Mesothelial cell of epicardium (in vitro differentiated cells): ENCODE measurements at places on chromosomes 4 and X.
A peak's percentile ranks its signal among the peaks of the same experiment; 100 is the strongest.

GRCh38 chrX:65999029-65999562 lies 40.8 kb downstream of the VSIG4 start:
- no peak for DNase-seq

- DNase-seq = no peak
Measured at GRCh38 chr4:142373610-142374009, 472.5 kb downstream of the INPP4B start.

DNA sequence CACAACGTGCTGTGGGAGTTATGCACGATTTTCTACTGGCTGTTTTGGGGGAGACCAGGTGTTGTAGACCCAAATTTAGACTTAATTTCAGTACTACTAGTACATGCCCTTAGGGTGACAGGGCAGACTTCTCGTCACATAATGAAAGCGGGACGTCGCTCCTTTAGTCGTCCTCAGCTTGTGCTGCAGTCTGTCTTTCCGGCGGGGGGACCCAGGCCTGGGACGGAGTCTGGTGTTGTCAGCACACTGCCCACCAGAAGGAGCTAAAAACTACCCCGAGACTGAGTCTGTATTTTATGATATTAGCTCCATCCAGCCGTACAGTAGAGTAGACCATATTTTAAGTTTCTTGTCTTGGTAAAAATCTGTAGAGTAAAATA lies 35.5 kb downstream of the NOP14 start:
- DNase-seq = no peak

GRCh38 chr4:24988776-24989175 lies 42.0 kb downstream of the LGI2 start:
- no peak for DNase-seq

- no peak for DNase-seq
Measured at GRCh38 chr4:47899639-47900038, 14.7 kb downstream of the NFXL1 start.

DNA sequence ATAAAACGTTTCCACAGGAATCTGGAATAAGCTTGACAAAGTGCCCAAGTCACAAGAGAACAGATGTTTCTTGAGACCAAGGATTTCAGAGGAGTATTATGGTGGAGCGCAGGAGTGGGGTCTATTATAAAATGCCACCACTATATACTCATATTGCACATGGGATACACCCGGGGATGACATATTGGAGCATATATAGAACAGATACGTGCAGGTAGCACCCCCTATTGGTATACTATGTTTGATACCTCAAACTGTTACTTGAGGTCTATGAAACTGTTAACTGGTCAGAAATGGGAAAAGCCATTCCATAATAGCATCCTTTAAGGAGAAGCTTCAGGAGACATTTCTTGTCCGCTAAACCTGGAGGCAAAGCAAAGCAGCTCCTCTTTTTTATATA lies 86.0 kb downstream of the PCYT1B start:
- DNase-seq = no peak

- DNase-seq = no peak
Measured at GRCh38 chrX:136687457-136687856, 39.5 kb downstream of the CD40LG start.

GRCh38 chr4:41211951-41212615 lies 2.3 kb downstream of the APBB2 start:
- no peak for DNase-seq

- no peak for DNase-seq
Measured at GRCh38 chrX:130340271-130340670, 552 bp downstream of the SLC25A14 start.

DNA sequence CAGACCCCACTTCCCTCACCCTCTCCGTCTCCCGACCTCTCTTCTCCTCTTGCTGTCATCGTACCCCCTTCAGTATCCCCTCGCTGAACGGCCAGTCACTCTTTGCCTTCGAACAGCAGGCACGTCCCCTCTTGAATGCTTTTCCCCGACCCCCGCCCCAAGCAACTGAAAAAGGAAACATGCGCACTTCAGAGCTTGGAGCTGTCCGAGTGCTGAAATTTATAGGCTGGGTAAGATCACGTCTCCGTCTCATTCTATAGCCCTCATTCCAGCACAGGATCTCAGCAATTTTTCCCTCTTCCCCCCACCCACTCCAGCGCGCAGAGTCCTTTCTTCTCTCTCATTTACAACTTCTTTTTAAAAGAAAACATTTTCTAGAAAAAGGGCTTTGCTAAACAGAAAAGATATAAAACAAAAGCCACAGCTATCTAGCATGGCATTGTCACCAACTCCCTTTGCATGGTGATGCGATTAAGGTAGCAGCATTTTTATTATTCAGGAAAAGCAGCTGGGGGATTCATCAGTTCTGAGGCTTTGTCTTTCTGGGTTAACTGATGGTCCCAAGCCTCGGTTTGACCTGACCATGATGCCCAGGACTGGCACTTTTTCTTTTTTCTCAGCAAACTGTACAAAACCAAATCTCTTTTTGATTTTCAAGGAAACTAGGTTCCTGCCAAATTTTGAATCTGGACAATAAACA lies at the start of gene GLRA2:
GLRA2 (plus strand) TSS at position 247 of the 700 bp plus-strand sequence. CDS start 522 bp downstream, outside the sequence.
- peak; percentile 51 for DNase-seq

GRCh38 chr4:79598801-79599200 lies 190.8 kb upstream of the GK2 start:
- no peak for DNase-seq

GRCh38 chrX:14043209-14043608 lies 13.5 kb upstream of the GEMIN8 start:
- no peak for DNase-seq

DNA sequence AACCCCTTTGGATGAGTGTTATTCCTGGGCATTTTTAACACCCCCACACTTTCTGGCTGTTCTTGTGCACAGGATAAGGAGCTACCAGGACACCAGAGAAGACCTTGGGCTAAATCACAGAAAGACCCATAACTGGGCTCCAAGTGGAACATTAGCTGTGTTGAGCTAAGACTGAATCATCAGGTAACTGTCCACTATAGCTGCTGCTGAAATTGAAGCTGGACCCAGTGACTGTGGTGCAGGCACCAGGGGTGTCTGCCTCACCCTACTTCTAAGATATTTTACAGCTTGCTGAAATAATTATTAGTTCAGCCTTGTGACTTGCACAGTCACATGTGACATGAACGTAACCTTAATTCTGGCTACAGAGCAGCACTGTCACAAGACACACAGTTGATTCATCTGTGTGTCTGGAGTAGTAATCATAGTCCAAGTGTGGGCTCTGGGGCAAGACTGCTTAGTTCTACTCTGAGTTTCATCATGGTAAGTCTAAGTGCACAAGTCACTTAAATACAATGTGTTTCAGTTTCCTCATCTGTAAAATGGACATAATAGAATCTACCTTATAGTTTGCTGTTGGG lies 127.4 kb downstream of the SLC39A8 start:
- DNase-seq = no peak

DNA sequence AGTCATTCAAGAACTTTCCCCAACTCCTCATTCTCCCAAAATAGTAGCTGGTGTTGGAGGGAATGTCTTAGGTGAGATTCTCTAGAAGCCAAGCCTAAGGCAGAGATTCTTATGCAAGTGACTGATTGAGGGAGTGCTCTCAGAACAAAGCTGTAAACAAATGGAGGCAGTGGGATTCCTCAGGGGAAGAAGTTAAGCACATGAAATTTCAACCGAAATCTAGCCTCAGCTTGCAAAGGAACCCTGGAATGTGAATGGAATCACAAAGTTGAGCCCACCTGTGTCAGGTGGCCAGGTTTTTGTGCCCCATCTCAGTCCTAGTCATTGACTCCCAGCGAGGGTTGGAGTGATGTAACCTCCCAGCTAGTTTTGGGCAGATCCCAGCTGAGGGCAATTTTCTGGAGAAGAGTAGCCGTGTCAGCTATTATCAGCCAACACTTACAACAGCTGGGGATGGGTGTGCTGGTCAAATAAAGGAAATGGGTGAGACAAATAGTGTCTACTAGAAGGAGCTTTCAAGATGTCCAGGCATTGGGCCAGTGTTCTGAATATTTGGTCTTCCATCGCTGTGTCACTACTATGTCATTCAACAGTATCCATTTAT lies 29.7 kb upstream of the FGF2 start:
- no peak for DNase-seq

DNA sequence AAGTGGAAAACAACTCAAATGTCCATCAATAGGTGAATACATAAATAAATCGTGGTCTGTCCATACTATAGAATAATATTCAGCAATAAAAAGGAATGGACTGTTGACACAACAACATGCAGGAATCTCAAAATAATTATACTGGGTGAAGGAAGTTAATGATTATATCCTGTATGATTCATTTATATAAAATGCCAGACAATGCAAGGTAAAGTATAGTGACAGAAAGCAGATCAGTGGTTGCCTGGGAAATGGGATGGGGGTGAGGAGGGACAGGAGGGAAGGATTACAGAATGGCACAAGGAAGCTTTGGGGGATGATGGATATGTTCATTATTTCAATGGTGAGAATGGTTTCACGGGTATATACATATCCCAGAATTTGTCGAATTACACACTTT lies 12.3 kb downstream of the PYURF start:
- no peak for DNase-seq

DNA sequence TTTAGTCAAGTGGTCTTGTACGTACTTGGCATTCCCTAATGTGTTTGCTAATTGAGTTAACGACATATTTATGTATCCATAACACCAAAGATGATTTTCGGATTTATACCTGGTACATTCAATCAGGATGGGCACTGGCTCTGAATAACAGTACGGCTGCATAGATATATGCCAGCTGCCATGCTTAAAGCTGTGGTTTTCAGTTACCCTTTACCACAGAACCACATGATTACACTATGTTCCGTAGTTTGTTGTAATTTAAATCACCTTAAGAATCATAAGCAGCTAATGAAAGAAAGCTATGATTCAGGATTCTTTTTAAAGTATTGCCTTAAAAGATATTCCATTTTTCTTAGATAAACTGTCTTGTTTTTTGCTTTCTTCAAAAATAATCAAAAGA lies 53.6 kb downstream of the FIP1L1 start:
- no peak for DNase-seq

- DNase-seq = no peak
Measured at GRCh38 chr4:38411092-38411491, 252.9 kb upstream of the KLF3 start.

- no peak for DNase-seq
Measured at GRCh38 chr4:38691251-38692008, 27.4 kb downstream of the KLF3 start.
